ENCODE measurements at places on chromosomes 7 and 10.

GRCh38 chr7:24959735-24960485 lies 20.1 kb downstream of the OSBPL3 start:
- no peak for DNase-seq

GRCh38 chr10:125003901-125004467 lies 62.1 kb downstream of the ZRANB1 start:
- DNase-seq = no peak

DNA sequence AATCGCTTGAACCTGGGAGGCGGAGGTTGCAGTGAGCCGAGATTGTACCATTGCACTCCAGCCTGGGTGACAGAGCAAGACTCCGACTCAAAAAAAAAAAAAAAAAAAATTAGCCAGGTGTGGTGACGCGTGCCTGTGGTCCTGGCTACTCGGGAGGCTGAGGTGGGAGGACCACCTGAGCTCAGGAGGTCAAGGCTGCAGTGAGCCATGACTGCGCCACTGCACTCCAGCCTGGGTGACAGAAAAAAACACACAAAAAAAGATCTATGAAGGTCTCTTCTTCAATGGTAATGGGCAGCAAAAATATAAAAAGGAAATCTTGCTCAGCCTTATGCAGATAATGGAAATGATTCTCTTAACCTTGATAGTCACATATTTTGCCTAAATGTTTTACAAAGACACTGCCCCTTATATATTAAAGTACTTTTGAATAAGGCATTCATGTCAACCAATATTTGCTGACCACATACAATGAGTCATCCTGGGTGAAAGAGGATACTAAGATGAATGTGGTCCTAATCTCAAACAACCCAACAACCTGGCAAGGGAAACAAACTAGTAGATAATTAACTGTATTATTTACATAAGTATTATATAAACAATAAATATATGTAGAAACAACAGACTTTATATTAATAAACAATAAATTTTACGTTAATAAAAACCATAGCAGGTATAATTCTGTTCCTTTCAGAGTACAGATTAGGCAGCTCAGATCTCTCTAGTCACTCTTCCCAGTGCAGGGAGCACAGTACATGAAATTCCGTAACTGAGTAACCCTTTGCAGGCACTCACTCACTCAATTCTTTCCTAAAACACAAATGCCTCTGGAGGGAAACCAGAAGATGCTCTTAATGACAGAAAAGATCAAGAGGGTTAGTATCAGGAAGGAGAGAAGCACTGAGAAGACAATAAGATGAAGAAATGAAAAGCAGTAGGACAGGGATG lies 8.1 kb downstream of the TOMM7 start:
- peak; percentile 33 for DNase-seq

- no peak for DNase-seq
These were observed 167.8 kb downstream of the CCDC71L start for GRCh38 chr7:106493041-106493731.

DNA sequence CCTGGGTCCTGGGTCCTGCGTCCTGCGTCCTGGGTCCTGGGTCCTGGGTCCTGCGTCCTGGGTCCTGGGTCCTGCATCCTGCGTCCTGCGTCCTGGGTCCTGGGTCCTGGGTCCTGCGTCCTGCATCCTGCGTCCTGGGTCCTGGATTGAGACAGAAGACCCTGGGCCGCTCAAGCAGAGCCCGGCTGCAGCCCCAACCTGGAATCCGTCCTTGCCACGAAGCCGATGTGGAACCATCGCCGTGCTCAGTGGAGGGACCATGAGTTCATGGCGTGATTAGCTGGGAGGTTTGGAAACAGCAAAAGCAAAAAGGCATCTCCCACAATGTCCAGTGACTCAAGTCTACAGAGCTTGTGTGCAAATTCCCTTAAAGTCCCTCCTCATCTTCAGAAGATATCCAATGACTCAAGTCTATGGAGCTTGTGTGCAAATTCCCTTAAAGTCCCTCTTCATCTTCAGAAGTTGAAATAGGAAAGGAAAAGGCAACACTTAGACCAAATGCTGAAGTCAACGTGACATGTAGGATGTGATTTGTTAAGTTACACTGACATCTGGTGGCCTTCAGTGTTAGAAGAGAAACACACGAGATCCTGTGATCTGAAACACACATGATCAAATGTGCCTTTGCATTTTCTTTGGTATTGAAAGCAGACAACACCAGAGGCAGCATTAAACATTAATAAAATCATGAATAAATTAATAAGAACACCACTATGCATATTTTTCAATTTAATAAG lies 179.9 kb downstream of the PTPRN2 start:
- DNase-seq = peak; percentile 5

GRCh38 chr10:93266858-93267257 lies 193.2 kb downstream of the CYP26A1 start:
- DNase-seq = no peak

DNA sequence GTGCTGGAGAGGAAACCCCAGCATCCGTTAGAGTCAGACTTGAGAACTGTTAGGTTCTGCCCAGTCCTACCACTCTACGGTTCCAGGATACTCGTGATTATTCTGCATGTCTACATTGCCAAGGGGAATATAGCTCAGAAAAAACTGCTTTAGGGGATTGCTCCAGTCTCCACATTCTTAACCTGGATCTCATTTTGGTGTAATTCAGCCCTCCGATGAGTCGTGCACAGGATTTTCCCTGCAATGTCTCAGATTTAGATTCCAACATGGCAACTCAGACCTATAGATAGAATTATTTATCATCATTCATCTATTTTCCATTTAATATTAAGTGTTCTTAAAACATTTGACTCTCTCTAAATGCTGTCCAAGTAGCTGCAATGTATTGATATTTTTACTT lies 121.1 kb upstream of the ZEB1 start:
- DNase-seq = peak; percentile 67

DNA sequence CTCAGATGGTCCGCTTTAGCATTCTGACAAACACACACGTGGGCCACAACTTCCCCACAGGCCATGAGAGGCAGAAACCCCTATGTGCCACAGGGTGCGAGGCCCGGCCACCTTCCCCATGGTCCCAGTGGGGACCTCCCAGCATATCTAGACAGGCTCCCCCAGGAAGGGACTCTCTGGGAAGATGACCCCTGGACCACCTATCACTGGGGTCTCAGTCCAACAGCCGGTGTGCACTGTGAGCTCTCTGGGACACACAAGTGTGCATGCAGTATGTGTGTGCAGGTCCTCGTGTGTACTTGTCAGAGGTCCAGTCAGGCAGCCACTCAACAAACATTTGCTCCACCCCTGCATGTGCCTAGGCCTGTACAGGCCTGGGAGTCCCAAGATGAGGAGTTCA lies 18.7 kb downstream of the GRID1 start:
- no peak for DNase-seq

DNA sequence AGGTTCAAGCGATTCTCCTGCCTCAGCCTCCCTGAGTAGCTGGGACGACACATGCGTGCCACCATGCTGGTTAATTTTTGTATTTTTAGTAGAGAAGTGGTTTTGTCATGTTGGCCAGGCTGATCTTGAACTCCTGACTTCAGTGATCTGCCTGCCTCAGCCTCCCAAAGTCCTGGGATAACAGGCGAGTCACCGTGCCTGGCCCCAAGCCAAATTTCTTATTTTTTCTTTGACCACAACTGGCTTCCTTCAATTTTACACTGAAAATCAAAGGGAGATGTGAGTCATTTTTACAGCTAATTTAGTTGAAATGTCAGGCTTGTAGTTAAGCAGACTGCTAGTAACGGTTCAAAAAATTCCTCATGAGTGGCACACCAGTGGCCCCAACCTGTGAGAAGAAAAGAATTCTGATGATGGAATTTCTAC lies 7.8 kb downstream of the RNF216 start:
- peak; percentile 98 for DNase-seq

DNA sequence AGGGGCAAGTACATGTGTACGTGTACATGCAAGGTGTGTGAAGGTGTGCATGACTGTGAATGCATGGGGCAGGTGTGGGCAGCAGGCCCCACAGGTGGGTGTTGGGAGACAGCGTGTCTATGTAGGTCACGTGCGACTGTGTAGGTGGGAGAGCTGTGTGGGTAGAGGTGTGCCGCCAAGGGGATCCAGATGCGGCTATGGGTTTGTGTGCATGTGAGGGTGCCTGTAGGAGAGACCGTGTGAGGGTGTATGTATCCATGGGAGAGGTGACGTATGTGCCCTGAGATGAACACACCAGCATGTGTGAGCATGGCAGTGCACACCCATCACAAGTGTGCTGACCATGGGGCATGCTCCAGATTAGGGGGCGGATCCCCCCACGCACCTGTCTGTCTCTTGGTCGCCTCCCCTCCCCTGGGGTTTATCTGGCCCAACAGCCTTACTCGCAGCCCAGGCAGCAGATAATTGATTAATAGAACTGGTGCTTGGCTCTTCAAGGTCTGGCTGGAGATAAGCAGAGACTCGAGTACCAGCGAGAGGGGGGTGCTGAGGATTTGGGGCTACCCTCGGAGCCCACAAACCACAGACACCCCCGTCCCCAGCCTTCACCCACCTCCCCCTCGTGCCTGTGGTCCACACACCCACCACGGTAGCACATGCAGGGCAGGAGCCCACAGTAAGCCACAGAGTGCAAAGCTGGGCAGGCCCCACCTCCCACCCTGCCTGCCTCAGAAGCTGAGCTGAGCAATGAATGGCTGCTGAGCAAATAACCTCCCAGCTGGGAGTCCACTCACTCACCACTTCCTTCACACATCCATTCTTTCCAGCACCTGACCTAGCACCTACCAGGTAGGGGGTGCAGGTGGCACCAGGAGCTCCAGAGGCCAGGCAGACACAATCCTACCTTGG lies 41.4 kb upstream of the ZMIZ1 start:
- DNase-seq = no peak

- DNase-seq = peak; percentile 9
These were observed 31.3 kb upstream of the ZNRF2 start for GRCh38 chr7:30252885-30253795.

GRCh38 chr10:14926061-14926470 lies 27.8 kb downstream of the DCLRE1C start:
- DNase-seq = no peak

- DNase-seq = peak; percentile 55
These were observed 63.5 kb upstream of the LAMB1 start for GRCh38 chr7:108066486-108066885.

DNA sequence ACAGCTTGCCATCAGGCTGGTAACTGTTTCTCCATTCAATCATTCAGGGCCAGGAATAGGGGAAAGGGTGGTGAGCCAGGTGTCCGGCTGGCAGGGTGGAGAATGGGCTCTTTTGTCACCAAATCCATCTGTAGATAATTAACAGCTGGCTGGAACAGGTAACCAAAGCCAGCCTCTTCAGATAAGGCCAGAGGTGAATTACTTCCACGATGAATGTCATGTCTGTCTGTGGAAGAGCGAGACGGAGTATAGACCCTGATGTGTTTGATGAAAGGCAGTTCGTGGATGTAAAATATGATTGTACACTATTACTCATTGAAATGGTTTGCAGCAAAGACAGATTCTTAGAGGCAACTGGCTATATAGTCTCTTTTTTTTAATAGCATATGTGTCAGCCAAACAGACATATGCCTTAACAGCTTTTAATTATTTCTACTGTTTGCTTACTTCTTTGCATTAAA lies 149.8 kb downstream of the KLF6 start:
- DNase-seq = peak; percentile 25

GRCh38 chr7:68733219-68734153 lies 864.8 kb upstream of the AUTS2 start:
- DNase-seq = peak; percentile 61

DNA sequence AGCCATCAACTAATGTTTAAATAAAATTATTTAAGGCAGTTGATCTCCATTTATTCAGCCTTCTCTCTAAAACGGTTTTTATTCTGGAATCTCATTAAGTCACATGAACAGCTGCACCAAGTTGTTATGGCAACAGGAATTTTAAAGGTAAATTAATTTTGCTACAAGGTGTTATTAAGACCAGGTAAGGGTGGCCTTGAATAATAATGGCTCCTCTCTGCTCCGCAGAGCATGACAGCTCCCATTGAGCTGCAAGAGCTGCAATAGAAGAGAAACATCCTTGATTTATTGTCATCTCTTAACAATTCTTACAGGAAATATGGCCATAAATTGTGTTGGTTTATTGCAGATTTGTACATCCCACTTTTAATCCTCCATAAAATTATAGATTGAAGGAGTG lies 165.8 kb downstream of the KLF6 start:
- no peak for DNase-seq

DNA sequence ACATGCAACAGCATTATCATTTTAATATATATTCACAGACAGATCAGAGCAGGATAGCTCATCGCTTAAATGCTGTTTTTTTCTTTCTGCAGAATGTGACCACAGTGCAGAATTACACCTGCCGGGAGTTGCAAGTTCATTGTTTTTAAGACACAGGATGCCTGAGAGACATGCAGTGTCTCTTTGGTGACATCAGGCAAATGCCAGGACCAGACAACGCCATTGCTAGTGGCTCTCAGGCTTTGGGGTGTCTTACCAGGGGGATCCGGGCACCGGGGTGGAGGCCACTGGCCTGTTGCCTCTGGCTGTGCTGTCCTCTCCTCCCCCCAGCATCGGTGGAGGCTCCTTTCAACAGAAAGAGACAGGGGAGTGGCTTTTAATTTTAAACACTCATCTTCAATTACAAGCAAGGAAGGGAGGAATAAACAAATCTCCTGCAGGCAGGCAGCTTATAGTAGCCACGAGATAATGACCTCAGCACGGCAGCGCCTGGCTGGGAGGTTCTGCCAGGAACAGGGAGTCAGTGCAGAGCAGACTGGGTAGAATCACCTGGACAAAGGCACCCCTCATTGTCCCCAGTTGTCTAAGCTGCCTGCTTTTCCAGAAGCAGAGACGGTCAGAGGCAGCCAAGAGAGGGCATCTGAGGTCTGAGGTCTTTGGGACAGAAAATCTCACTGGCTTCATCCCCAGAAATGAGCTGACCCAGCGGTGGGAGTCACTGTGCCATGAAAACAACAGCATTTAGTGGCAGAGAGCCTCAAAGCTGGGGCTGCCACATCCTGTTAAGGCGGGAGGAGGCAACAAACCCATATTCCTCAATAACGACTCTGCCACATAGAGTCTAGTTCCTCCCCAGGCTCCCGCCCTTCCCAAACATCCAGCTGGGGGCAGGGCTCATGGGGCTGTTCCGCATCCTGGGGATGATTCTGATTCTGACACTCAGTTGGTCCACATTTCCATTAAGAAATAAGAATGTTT lies 148.4 kb downstream of the TCERG1L start:
- no peak for DNase-seq

DNA sequence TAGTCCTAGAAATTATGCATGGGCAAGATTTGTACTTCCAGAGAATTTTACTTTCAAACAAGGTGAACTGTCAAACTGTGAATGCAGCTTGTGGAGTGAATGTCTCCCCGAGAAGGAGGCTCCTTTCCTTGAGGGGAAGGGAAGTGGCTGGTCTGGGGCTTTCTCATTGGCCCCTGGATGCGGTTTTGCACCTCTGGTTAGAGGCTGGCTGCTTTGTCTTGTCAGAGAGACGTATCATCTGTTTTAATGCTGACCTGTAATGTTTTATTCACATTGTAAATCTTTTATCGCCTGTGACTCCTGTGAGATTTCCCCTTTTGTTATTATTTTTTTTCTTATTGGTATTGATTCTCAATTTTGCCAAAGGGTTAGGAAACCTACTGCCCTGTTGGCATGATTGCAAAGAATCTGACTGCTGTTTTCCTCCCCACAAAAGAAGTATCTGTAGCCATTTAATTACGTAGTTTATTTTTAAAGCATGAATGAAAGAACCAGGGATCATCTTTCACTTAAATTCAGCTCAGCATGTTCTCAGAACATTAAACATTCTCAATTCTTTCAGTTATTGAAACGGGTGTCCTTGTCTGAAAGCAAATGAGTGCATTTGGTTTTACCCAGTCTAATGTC lies 238.3 kb upstream of the NFE2L3 start:
- DNase-seq = no peak
